Fibroblast of skin of right quadriceps (primary cell): ENCODE measurements at places on chromosomes 16 and 17.

DNA sequence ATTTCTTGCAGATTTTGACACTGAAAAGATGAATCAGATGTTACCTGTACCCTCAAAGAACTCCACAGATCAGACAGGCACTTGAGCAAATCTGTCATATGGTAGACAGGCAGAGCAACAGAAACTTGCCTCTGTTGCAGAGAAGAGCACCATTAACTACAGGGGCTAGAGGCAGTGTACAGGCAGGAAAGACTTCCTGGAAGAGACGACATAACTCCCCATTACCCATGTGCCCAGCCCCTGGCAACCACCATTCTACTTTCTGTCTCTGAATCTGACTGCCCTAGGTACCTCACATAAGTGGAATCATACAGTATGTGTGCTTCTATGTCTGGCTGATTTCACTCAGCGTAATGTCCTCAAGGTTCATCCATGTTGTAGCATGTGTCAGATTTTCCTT lies 15.5 kb downstream of the GFOD2 start:
- no peak for DNase-seq

- DNase-seq, result no peak
These were observed 117.9 kb downstream of the CYLD start for GRCh38 chr16:50859628-50860360.

DNA sequence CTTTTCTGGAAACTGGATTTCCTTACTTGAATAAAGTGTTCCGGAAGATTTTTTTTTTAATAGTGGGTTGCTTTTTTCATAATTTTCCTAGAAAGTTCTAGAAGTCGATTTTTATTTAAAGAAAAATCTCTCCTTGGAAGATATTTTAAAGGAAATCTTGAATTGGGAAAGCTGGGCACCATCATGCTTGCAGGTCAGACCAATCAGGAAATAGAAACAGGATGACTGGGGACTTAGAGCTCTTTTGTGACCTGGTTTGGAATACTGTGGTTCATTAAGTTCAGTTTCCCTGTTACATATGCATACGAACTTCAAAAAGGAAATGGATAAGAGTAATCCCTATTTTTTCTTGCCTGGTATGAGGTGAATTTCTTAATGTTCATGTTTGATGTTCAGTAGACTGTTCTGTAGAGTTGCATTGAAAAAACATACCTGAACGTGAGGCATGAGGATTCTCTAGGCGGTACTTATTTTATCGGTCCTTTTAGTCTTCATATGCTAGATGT lies 1.2 kb downstream of the NFATC3 start:
- peak; percentile 24 for DNase-seq

DNA sequence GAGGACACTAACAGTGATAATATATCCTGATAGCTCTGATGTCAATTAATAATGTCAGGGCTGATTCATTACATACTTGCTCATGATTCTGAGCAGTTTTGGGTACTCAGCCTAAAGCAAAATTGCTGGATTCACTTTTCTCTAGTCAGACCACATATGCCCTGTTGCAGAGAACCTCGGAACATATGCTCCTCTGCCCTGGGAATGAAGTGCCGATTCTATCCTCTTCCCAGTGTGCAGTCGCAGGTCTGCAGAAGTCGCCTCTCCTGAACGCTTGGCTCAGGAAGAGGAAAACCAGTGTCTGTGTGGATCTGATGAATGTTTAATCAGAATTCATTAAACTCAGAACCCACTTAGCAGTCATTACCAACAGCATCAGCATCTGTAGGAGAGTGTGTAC lies 34.5 kb downstream of the ABCC12 start:
- no peak for DNase-seq

DNA sequence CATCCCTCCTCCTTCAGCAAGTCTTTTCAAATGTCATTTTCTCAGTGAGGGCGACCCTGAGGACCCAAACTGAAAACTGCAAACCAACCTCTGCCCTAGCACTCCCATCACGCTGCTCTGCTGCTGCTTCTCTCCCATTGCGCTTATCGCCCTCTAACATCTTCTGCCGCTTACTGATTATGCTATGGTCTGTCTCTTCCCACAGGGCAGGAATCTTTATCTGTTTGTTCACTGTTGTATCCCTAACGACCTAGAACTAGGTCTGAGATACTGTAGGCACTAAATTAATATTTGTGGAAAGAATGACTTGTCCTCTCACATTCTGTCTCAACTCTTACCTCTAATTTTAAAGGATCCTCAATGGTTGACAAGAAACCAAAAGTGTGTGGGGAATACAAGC lies 12.5 kb downstream of the ZSCAN32 start:
- no peak for DNase-seq

DNA sequence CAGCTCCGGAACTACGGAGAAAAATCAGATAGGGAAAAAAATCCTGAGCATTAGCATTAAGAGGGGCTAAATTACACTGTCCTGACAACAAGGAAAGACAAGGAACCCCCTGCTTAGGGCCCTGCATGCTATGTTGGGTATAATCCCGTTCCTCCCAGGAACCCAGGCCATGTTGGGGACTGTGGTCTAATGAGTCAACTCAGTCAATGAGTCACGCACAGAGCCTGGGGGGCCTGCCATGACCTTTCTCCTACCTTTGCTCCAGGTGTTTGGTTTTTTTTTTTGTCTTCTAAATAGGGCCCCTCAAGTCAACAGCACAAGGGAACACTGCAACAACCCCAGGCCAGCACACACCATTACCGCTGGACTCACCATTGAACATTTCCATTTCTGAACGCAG lies 8.9 kb upstream of the ZNF200 start:
- DNase-seq, result no peak

DNA sequence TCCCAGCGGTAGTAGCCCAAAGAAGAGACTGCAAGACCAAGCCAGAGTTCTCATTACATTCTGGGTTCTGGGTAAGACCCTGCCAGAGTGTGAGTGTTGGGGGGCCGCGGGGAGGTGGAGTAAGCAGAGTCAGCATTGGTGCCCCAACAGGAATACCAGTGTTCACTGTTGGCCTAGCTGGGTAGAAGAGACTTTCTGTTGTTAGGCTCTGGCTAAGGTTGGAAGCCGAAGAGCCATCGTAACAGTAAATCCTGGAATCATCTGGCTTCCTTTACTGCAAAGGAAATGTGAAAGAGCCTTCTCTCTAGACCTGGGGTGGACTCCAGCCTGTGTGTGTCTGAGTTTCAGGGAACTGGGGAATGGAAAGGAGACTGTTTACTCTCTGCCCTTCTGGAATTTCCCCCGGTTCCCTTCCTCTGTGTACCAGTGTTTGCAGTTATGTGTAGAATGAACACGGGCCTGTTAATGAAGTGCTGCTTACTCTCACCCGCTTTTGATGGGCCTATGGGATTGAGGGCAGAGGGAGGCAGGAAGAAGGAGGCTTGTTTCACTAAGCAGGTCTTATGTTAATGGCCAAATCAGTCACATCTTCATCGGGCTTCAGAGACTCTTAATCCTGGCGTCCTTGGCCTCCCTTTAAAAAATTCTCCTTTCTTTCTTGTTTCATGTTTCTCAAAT lies 68.5 kb downstream of the WWP2 start:
- no peak for DNase-seq

DNA sequence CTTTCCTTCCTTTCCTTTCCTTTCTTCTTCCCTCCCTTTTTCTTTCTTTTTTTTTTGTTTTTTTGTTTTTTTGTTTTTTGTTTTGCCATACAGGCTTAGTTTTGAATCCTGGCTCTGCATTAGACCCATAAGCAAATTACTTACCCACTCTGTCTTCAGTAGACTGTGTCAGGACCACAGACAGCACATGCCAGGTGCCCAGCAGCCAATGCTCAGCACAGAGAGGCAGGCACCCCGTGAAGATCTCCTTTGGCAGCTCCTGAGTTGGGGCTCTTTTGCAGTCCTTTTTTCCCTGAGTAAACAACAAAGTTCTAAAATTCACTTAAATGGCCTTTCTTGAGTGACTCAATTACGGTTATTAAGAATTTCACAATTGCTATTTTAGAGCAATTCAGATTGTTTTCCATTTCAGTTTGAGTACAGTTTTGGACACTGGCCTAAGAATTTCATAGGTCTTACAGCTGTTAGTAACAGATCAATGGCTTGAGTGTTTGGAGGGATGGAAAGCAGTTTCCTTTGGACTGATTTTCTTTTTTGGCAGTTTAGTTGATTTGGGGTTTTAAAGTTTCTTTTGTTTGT lies 26.2 kb upstream of the SLC5A11 start:
- DNase-seq, result no peak

DNA sequence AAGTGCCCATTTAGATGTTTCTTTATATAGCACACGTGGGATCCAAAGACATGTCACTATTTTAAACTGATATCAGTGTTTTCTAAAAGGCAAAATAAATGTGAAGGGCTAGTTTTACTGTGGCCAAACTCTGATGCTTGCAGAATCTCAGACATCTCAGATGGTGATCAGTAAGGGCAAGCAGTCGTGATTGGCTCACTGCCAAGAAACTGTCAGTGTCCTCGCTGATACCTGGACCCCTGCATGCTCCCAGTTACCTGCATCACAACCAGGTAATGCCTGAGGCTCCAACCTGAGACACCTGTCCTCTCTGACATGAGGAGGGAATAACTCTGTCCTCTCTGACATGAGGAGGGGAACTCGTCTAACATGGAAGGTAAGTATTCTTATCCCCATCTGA lies 114.0 kb downstream of the SPECC1 start:
- no peak for DNase-seq

DNA sequence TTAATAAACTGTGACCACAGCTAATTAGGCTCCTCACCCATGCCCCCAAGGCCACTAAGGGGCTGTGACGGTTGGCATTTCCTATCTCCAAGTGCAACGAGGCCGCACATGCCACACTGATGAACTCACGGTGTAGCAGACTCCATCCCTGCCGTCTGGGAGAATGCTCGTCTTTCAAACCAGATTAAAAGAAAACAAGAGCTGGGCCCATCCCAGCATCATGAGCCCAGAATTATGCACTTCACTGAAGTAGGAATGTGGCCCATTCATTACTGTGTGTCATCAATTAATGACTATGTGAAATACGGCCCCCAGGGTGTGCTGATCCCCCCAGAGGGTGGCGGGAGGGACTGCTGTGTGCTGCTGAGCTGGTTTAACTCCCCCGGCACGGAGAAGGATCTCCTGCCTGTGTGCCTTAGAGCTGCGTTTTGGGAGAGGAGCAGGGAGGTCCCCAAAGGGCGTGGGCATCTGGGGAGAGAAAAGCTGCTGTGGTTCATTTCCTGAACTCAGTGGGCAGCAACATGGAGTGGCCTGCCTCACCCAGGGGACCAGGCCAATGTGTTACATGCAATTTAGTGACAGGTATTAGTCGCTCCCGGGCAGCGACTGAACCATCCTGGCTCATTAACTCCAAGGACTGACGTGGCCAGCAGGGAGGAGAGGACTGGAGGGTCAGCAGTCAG lies 194.5 kb downstream of the FOXL1 start:
- DNase-seq, result peak; percentile 97

GRCh38 chr16:1407753-1408152 lies 6.8 kb downstream of the UNKL start:
- DNase-seq, result no peak

- DNase-seq, result peak; percentile 82
These were observed at the start of gene ABCA9 for GRCh38 chr17:69060822-69061221. TSS of gene ABCA9 (minus strand) at chr17:69060927. CDS start at chr17:69051126, 9,801 bp downstream.

- no peak for DNase-seq
These were observed 75.7 kb upstream of the KSR1 start for GRCh38 chr17:27380551-27380950.

- peak; percentile 46 for DNase-seq
These were observed 23.2 kb upstream of the NTN1 start for GRCh38 chr17:8997994-8998628.

DNA sequence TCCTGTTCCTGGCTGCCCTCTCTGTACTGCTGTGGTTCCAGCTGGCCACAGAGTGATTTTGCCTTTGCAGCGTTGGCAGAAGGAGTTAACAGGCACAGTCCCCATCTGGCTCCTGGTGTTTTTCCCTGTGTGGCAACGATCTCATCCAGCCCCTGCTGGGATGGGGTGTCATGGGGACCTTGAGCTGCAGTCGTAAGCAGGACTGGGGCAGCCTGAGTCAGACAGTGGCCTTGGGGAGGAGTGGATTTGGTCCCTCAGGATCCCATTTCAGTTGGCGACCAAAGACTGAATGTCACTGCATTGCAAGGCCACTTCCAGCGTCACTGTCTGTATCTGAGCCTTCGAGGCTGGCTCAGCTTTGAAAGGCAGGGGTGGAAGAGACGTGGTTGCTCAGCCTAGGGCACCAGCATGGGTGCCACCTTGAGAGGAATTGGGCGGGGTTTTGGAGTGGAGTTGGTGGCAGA lies 11.9 kb downstream of the TMEM94 start:
- DNase-seq, result no peak

- DNase-seq, result peak; percentile 8
These were observed 423.3 kb upstream of the MAF start for GRCh38 chr16:80023865-80024264.

- DNase-seq, result no peak
These were observed 22.9 kb upstream of the ZCCHC14 start for GRCh38 chr16:87515475-87516330.

- peak; percentile 25 for DNase-seq
These were observed 92.8 kb downstream of the AMFR start for GRCh38 chr16:56332464-56333079.

GRCh38 chr17:28328325-28328724 lies 6.9 kb downstream of the IFT20 start:
- DNase-seq, result no peak

- no peak for DNase-seq
These were observed 1.2 kb downstream of the ZACN start for GRCh38 chr17:76079956-76080767.

DNA sequence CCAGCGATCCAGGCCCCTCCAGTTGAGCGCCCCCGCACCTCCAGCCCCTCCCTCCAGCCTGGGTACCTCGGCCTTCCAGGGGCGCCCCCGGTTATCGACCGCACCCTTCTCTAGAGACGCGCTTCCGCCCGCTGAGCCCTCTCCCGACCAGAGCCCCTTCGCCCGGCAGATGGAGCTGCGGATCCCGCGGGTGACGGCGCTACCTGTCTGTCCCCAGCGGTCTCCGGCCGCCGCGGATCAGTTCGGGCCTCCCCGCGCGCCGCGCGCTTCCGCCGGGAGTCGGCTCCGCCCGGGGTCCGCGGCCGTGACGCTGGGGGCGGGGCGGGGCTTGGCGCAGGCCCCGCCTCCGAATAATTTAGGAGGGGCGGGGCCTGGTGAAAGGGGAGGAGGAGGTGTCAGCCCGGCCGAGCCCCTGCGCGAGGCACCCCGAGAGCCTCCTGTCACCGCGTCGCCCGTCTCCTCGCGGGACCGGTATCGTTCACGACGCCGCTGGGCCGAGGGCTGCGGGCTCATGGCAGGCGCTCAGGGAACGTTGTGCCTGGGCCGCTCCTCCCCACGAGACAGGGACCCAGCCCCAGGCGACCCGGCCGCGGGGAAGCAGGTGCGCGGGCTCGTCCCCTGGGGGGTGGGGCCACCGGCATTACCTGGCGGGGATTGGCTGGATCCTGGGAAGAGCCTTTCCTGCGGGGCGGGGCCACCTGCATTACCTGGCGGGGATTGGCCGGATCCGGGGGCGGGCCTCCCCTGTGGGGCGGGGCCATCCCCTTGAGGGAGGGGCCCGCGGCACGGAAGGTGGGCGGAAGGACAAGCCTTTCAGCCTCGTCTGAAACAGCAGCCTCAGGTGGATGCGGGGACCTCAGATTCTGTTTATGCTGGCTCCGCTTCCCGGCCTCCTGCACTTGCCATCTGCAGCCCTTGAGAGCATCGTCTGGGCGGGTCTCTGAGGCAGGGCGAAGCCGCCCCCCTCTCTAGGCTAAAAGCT lies at the start of gene SPATA2L:
SPATA2L (minus strand) TSS at position 281 of the 982 bp plus-strand sequence. CDS start 473 bp downstream, outside the sequence.
- peak; percentile 73 for DNase-seq
